ENCODE measurements at places on chromosomes 6 and 20.

GRCh38 chr20:38435555-38435939 is 419 bp upstream of the SNHG17 start:
- DNase-seq, result no peak

DNA sequence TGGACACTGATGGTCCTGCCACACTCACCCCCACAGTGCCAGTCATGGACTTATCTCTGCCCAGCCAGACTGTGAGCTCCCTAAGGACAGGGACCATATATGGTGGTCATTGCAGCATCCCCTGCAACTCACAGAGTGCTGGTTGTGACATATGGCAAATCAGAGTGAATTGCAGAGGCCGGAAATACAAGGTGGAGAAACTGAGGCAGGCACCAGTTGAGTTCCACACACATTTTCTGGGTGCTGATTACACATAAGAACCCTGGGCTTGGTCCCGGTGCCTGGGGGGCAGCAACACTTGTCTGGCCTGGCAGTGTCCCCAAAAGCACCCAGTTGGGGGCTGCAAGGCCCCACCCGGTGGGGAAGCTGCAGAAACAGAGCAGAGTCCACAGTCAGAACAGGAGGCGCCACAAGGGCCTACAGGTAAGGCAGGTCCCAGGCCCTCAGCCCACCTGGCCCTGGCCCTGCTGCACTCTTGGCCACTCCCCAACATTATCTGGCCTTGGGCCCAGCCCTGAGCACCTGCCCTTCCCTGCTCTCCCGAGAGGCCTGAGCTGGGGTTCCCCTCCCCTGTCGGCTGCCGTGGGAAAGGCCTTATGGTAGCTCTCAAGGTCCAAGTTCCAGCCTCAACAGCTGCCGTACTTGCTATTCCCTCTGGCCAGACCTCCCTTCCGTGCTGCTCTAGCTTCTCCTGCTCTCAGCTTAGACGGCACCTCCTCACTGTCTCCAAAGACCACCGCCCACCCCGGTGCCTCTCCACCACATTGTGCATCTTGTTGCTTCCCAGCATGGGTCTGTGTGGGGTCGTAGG is 140.8 kb upstream of the PTPN1 start:
- no peak for DNase-seq

DNA sequence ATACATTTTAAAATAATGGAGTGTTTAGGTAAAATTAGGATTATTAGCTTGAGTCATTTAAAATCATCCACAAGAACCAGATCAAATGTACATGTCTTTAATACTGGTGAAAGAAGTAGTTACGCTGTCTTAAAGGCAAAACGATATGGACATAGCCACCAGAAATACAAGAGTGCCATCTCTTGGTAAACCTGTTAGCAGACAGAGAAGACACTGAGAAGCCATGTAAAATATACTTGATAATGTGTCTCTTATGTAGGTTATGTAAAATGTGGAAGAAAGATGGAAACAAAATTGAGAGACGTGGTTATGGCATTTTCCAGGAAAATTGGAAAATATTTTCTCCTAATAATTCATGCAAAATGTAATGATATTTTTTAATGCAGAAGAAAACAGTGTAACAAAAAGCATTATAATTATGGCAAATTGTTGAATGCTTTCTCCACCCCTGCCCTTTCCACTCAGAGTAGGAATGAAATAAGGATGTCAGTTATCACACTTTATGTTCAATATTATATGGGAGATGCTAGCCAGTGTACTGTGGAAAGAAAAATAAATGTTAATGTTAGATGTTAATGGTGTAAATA is 12.2 kb upstream of the SLC17A2 start:
- peak; percentile 2 for DNase-seq

DNA sequence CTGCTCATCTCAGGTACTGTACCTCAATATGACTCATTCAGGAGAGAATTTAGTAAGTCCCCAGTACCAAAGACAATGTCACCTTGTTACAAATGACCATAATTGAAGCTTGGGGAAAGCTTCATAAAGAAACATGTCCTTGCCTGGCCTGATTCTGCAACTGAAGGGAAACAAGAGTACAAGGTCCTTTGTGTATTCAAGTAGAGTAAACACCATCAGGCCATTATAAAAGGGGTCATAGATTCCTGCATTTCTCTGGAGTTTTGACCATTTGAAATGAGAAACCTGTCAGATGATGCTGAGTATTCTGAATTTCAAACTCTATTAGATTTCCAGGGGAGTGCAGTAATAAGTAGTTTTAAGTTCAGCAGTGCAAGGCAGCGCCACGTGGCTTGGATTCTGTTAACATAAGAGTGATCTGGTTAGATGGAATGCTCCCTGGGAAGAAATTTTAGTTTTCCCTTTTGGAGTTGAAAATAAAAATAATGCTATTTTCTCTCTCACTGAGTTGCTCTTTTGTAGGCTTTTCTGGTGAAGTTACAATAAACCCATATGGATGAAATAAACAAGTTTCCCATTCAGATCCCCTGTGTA is 1054.3 kb downstream of the EPHA7 start:
- no peak for DNase-seq

- no peak for DNase-seq
These were observed 67.0 kb downstream of the NOX3 start for GRCh38 chr6:155388591-155388990.

DNA sequence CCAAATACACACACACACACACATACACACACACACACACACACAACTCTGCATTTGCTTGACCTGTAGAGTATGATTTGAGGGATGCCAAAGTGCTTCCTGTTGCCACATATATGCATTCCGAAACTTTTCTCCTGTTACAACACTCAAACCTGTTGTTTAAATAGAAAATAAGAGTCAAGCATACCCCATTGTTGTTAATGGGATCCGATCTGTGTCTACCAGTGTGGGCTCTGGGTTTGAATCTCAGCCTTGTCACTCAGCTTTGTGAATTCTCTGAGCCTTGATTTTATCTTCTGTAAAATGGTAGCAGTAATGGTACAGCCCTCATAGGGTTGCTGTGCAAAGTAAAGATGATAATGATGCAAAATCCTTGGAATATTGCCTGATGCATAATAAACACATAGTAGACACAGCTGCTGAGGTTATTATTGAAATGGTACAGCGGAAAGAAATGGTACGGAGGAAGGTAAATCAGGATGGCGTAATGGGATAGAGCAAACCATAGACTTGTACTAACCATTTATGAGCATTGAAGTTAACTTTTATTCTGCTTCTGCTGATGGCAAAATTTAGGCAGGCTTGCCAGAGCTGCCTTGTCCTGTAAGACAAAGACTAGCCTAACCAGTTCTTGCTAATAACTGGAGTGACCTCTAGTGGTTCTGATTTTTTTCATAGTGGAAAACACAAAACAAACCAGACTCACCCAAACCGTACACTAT is 113.5 kb upstream of the PHACTR1 start:
- peak; percentile 21 for DNase-seq

GRCh38 chr20:38225900-38226263 is 34.7 kb downstream of the KIAA1755 start:
- no peak for DNase-seq
